ENCODE measurements at places on chromosomes 7 and 10.

GRCh38 chr7:71221549-71221948, 89.6 kb downstream of the GALNT17 start:
- DNase-seq, result no peak

- DNase-seq, result no peak
Observed at GRCh38 chr7:100472854-100473499, 6.0 kb downstream of the TSC22D4 start.

GRCh38 chr7:134514663-134515062, 12.7 kb upstream of the AKR1B10 start:
- DNase-seq, result peak; percentile 80

DNA sequence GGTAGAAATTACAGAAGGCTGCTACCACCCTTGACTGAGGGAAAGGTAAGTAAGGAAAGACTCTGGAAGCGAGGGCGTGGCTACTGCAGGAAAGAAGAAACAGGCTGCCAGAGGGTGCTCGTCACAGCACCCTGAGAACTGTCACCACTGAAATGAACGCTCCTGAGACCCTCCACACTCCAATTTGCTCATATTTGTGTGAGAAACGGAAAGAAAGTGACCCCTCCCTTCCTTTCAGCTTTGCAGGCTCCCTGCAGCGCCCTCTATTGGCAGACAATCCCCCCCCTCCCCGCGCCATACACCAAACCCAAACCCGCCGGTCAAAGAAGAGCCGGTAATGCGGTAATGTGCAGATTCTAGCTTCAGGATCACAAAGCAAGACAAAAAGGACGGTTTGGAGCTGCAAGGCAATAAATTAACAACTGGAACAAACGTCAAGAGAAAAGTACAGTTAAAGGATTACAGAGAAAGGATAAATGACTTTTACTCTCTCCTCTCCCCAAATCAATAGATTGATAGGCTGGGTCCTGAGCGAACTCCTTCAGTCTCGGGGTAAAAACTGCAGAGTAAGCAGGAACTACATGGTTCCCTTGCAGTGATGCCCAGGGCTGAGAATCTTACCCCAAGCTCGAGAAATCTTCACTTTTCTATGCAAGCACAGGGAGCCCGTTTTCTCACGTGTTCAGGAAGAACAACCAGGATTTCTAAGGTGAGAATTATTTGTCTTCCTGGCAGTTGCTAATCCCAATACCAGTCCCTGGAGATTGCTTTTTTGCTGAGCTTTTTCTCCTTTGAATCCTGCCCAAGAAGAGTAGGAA, 47.6 kb downstream of the STEAP1B start:
- peak; percentile 32 for DNase-seq

GRCh38 chr10:5094265-5095205, at the start of gene AKR1C3:
Gene AKR1C3, plus strand, starts transcription at chr10:5094414. Its CDS starts 31 bp downstream, at chr10:5094445.
- peak; percentile 52 for DNase-seq

- DNase-seq, result no peak
Observed at GRCh38 chr7:74324531-74325209, 35.5 kb downstream of the CLIP2 start.

DNA sequence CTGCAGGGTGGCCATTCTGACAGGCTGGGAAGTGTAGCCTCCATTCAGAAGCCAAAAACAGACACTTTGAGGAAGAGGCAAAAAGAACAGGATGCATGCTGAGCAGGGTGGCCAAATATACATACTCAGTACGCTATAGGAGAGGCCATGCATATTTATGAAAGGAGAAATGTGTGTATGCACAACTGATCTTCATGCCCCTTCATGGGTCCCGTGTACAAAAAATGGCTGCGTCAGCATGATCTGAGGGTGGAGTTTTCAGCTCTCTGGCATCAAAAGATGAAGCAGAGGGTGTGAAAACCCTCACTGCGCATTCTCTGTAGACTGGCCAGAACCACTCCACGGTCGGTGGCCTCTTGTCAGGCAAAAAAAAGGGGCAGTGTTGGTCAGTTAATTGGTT, 35.5 kb upstream of the OIT3 start:
- no peak for DNase-seq

DNA sequence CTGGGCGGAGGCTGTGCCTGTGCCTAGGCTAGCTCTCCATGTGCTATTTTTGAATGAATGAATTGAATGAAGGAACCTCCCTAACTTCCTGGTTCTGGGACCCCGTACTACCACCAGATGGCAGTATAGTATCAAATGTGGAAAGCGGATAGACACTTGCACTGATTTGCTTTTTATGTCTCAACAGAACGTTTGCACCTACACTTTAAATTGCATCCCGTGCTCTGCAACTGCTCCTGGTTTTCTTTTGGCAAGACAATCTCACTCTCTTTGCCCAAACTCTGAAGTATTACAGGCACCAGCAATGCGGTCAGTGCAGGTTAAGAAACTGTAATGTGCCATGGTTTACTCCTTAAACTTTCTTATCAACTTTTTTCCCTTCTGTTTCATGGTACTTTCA, 6.5 kb downstream of the FZD8 start:
- peak; percentile 74 for DNase-seq

DNA sequence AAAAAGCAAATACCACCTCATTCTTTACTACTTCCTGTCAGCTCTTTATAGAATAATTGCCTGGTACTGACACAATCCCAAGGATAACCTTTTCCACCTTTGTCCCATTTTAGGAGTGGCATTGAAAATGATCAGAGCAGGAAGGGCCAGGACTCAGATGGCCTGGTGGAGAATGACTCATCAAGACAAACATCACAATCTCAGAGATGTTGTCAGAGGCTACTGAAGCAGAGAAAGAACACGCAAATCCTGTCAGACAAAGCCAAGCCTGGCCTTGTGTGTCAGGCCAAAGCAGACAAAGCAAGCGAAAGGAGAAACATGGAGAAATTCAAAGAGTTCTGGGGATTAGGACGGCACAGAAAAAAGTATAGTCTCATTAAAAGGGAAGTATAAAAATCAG, 40.9 kb downstream of the NSUN6 start:
- DNase-seq, result peak; percentile 80

GRCh38 chr10:72660220-72660619, 31.7 kb upstream of the MCU start:
- no peak for DNase-seq

All from astrocyte of the spinal cord (primary cell).